Omental fat pad (tissue), 4 donors: ENCODE measurements at places on chromosomes 1 and 21. TPM values are rescaled to one million over a fixed set of nuclear protein-coding genes. Genes with fewer than 3 reads are reported as not detected.

Gene GSTM5
- total RNA-seq, result 4.9 TPM

Gene HRNR
- not detected for total RNA-seq

Gene LDLRAD1
- not detected for total RNA-seq

Gene FAM43B
- total RNA-seq, result 0.93 TPM

Gene SLC1A7
- 0.19 TPM for total RNA-seq

Gene PWP2
- total RNA-seq, result 7.6 TPM

Gene TMED5
- 141 TPM for total RNA-seq

Gene PSMA5
- 29.9 TPM for total RNA-seq

Gene BTBD19
- total RNA-seq, result 8.2 TPM

Gene CGN
- total RNA-seq, result 44.6 TPM

Gene TTC39A
- total RNA-seq, result 2.1 TPM

Gene S100A2
- 6.5 TPM for total RNA-seq

Gene REN
- total RNA-seq, result not detected

Gene C4BPA
- not detected for total RNA-seq

Gene UBE4B
- total RNA-seq, result 48.4 TPM

Gene DIRAS3
- total RNA-seq, result not detected

Gene FAM167B
- total RNA-seq, result 14.8 TPM

Gene ASCL5
- total RNA-seq, result not detected

Gene FCRL1
- total RNA-seq, result 0.32 TPM

Gene FTCD
- not detected for total RNA-seq

Gene CLCA4
- total RNA-seq, result not detected

Gene TSPAN1
- 1.2 TPM for total RNA-seq

Gene GPR37L1
- not detected for total RNA-seq

Gene OR10Z1
- total RNA-seq, result not detected

Gene PDPN
- 182 TPM for total RNA-seq

Gene S100A7
- total RNA-seq, result not detected

Gene CCDC30
- total RNA-seq, result 2.8 TPM

Gene RGS5
- total RNA-seq, result 57.2 TPM

Gene CD1D
- total RNA-seq, result 3.3 TPM

Gene HSD3B1
- not detected for total RNA-seq

Gene KCNK1
- 1.9 TPM for total RNA-seq

Gene MFAP2
- 9.3 TPM for total RNA-seq

Gene VWA5B1
- total RNA-seq, result not detected

Gene FCGR3A
- total RNA-seq, result 29.4 TPM

Gene S100A3
- total RNA-seq, result not detected

Gene MIXL1
- 0.84 TPM for total RNA-seq

Gene GJB4
- total RNA-seq, result not detected

Gene LPGAT1
- 47.3 TPM for total RNA-seq

Gene GPA33
- 0.72 TPM for total RNA-seq

Gene PRKCZ
- 2.5 TPM for total RNA-seq

Gene RSBN1
- 13.3 TPM for total RNA-seq

Gene TNFRSF14
- 26.6 TPM for total RNA-seq
